ENCODE measurements at places on chromosomes 16 and 17. TPM values are rescaled to one million over a fixed set of nuclear protein-coding genes. Genes with fewer than 3 reads are reported as not detected.

- no peak for DNase-seq
These were observed 16.3 kb downstream of the AXIN1 start for GRCh38 chr16:336269-336668.

- no peak for DNase-seq
These were observed 5.2 kb downstream of the LITAFD start for GRCh38 chr16:8887431-8887765.

The ABAT gene
- total RNA-seq = 86.1 TPM

The PRR35 gene
- total RNA-seq = not detected

- no peak for DNase-seq
These were observed 86.2 kb downstream of the CMIP start for GRCh38 chr16:81530814-81531213.

GRCh38 chr16:86355531-86355930, 154.8 kb upstream of the FOXF1 start:
- no peak for DNase-seq

DNA sequence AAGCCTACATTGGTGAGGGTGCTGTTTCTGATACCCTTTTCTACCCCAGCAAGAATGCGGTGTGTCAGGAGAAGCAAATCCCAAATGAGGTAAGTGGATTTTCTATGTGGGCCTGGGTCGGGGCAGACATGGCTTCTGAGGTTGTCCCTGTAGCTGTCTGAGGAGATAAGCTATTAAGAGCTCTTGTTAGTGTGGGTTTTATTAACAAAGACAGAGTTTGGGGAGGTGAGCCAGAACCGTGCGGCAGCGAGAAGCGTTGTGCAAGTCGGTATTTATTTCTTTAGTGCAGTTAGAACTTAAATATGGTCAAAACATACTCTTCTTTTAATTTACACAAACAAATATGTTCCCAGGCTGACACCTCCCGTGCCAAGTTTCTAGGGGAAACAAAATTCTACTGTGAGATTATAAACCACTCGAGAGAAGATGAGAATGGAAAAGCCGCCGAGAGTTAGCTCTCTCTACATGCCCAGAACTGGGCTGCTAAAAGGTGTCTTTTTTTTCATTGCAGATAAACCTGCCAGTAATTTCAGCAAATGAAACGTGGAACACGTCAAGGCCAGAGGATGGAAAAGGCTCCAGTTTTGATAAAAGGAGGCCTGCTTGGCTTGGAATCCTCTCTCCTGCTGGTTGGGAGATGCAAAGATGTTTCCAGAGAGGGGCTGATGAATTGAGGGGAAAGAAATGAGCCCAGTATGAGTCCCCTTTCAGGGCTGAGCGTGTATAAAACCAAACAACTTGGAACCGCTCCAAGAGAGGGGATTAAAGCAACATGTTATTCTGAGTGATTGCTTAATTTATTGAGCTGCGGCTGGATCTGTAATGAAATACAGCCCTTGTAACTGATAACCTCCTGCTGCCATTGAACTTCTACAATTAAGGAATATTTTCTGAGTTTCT, 254.6 kb downstream of the MRTFB start:
- DNase-seq = no peak

The CDK5R1 gene
- 255 TPM for total RNA-seq

DNA sequence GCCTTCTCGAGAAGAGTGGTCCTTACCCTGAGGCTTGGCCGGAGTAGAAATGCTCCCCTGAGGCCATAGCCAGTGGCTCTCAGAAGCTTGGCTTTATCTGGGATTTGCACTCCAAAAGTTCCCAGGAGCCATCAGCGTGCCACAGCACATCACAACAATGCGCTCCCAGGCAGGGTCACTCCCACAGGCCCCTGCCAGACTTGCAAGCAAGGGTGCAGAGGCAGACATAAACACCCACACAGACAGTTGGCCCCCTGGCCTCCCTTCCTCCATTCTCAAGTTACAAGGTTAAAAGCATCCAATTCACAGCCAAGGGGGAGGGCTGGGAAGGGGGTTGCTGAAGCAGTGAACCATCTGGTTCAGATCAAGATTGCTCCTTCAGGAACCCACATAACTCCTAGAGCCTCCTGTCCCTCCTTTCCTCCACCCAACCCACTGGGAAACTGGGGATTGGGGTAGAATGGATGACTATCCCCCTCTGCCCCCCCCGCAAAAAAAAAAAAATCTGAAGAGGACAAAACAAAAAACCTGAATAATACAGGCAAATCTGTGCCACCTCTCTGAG, 1.8 kb downstream of the ST3GAL2 start:
- no peak for DNase-seq

DNA sequence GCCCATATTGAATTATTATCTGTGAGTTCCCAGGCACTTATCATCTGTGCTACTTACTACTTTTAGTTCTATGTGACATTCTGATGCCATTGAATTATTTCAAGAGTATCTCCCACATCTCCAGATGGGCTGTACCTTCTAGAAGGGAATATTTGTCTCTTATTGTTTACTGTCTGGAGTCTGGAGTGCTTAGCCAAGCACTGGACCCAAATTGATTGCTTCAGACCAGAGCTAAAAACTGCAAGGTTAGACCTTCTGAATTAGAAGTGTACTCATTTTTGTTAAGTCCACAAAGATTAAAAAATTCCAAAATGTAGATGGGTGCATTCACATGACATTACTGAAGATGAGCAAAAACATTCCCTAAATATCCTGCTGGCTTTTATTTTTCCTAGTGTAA, 16.0 kb upstream of the KRT222 start:
- DNase-seq = no peak

DNA sequence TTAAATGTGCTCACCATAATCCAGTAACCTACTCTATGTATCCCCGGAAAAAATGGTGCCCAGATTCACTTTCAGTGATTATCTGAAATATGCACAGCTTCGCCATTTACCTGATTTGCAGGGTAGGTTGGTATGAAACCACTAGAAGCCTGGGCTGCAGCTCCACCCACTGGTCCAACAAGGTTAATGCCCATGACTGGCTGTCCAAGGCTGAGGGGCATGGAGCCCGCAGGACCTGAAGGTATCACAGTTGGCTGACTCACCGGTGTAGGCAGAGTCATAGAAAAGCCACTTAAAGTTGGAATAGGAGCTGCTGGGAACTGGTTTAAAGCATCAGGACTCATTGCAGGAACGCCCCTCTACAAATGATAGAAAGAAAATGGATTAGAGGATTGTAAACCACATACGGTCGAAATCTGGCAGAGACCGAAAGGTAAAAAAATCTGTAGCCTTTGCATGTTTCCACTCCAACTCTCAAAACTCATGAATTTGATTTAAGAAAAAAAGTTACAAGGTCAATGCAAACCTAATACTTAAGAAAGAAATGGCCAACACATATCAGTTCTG, 38.6 kb downstream of the SYNRG start:
- DNase-seq = peak; percentile 19

DNA sequence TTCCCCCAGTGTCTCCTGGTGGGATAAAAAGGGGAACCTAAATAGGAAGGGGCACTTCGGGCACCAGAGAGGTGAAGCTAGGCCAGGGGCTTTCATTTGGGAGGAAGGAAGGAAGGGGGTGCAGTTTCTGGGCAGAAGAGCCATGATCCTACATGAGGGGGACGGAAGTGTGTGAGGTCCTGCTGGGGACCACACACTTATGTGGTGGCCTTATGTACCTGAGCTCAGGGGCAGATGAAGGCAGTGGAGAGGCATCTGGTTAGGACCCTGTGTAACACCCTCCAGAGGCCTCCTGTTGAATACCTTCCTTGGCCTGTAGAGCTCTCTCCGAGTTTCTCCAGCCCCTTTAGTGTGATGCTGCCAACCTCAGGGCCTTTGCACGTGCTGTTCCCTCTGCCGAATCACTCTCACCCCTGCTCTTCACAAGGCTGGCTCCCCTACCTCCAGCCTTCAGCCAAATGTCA, 21.2 kb downstream of the IGFBP4 start:
- no peak for DNase-seq

DNA sequence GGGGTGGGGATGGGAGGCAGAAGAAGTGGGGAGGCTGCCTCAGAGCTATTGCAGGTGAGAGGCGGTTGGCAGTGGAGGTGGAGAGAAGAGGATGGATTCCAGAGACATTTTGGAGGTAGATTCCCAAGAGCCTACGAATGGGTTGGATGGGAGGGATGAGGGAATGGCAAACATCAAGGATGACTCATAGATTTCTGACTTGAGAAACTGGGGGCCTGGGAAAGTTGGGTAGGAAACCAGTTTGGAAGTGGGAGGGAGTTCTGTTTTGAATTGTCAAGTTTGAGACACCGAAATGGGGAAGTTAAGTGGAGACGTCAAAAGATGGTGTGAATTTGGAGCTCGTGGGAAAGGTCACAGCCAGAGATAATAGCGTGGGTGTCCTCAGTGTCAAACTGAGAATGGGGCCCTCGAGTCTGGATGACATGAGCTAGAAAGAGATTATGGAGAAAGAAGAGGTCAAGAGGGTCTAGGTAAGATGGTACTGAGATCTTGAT, 6.2 kb upstream of the CYLD start:
- DNase-seq = no peak

GRCh38 chr16:59701963-59702930, 968.1 kb upstream of the GOT2 start:
- DNase-seq = no peak

All from occipital lobe (tissue), 3 donors.